Effector memory CD8-positive, alpha-beta T cell (primary cell): ENCODE measurements at places on chromosomes 4 and X.

DNA sequence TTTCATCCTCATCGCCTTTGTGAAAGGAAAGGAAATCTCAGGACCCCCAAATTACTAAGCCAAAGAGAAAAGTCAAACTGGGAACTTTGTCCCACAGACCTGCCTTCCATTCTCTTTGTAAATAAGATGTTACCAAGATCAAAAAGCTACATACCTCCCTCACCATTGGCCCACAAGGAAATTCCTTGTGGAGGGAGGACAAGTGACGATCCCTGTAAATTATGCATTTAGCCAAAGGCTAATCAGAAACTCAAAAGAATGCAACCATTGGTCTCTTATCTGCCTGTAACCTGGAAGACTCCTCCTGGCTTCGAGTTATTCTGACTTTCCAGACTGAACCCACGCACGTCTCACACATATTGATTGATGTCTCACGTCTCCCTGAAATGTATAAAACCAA, 70.3 kb downstream of the SHOX start:
- DNase-seq: no peak

- DNase-seq: no peak
Observed at GRCh38 chr4:166980419-166980818, 253.9 kb downstream of the SPOCK3 start.

DNA sequence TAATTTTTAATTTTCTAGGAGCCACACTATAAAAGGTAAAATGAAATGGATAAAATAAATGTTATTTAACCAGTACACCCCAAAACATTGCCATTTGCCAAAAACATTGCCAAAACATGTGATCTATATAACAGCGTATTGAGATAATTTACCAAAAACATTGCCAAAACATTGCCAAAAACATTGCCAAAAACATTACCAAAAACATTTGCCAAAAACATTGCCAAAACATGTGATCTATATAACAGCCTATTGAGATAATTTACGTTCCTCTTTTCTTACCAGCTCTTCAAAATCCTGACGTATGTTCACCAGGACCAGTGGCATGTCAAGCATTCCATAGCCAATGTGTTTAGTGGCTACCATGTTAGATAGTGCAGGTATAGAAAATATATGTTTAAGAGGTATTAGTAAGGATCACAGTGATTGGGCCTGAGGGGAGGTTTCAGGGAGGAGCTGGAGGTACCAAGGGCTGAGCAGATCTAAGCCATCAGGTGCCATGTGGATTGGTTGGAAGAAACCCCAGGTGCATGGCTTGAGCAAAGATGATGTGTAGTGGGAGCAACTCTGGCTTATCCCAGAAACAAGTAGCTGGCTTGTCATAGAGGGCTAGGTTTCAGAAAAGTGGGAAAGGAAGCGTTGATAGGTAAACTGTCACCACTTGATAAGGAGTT, 42.6 kb downstream of the RAPGEF2 start:
- DNase-seq: no peak

DNA sequence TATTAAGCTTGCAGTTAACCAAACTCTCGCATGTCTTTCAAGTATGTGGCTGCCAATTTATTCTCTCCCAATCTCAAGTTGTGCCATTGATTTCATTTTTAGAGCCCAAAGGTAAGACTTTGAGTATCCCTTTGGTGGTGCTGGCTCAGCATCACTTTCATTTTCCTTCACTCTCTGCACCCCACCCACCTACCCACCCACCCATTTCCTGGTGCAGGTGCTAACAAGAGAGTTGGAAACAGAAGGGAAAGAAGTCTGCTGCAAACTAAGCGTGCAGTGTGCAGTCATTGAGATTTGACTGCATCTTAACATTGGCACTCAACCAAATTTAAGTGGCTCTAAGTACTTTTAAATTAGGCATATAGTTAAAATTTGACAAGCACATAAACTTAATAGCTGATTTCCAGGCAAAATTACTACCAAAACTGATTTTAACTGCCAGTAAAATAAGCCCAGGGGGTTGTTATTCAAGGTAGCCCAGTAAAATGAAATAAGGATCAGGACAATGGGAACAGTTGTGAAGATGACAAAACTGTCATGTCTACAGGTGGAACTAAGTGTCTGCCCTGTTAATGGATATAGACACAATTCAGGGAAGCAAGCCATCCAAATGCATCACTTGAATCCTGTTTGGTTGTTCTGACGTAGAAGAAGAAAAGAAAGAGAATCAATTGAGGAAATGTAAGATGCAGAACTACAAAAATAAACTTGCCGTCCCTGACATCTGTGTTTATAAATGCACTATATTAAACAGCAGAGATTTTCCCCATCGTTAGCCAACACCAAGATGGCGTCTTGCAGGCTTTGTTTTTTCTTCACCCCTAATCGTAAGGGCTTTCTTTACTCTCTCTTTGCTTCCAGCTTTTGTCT, 184.2 kb downstream of the KDR start:
- DNase-seq: no peak

GRCh38 chrX:152987801-152988200, 6.1 kb downstream of the PNMA5 start:
- no peak for DNase-seq

GRCh38 chrX:34578237-34578636, 78.8 kb downstream of the TMEM47 start:
- DNase-seq: no peak

DNA sequence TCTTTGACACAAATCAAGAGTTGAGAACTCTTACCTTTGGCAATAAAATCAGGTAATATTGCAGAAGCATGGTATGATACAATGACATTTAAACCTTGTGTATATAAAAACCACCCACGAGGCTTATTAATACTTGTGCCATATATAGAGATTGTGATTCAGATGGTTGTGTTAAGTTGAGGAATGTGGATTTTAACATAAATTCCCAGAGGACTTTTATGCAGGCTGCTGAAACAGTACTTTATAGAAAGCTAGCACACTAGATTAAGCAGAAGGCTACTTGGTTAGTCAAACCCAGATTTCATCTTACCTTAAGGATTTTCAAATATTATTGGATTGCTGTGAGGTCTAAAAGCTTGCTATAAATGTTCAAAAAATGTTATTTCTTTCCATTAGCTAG, 325.7 kb upstream of the PCDH10 start:
- no peak for DNase-seq

GRCh38 chr4:157172011-157172410, 48.5 kb upstream of the GRIA2 start:
- no peak for DNase-seq

GRCh38 chr4:75495476-75495875, 18.7 kb downstream of the RCHY1 start:
- no peak for DNase-seq

GRCh38 chrX:18422325-18422724, 3.1 kb upstream of the CDKL5 start:
- DNase-seq: no peak

GRCh38 chrX:70437921-70438665, 6.5 kb upstream of the DLG3 start:
- DNase-seq: no peak

- no peak for DNase-seq
Observed at GRCh38 chr4:5220028-5220427, 168.7 kb downstream of the STK32B start.

DNA sequence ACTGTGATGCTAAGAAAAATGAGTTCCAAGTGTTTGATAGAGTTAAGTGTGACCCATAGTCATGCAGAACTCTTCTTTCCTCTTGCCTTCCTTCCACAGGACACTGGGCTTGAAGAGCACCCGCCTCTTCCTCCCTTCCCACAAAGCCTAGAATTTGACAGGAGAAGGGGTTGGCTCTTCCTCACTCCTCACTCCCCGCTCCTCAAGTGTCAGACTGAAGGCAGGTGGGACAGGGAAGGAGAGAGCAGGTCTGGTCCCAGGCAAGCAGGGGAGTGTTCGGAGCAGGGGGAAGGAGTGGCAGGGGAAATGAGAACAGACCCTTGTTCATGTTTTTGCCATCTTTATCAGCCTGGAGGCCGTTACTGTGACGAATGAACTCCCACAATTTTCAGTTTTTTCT, 10.7 kb downstream of the MAGED2 start:
- no peak for DNase-seq

DNA sequence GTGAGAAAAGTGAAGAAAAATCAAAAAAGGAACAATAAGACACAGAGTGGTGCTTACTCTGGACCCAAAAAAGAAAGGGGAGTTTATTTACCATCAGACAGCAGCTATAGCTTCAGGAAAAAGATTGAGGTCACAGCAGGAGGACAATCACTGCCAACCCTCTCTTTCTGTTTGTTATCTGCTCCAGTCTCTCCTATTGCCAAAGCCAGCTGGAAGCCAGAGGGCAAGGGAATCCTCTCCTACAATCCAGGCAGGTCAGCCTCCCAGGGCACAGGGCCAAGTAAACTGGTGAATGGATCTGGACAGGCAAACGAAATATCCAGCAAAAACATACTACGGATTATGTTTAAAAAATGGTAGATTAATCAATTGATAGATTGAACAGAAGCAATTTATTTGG, 306.9 kb upstream of the SLIT2 start:
- DNase-seq: no peak

GRCh38 chr4:122480655-122481487, 24.3 kb upstream of the IL2 start:
- no peak for DNase-seq

DNA sequence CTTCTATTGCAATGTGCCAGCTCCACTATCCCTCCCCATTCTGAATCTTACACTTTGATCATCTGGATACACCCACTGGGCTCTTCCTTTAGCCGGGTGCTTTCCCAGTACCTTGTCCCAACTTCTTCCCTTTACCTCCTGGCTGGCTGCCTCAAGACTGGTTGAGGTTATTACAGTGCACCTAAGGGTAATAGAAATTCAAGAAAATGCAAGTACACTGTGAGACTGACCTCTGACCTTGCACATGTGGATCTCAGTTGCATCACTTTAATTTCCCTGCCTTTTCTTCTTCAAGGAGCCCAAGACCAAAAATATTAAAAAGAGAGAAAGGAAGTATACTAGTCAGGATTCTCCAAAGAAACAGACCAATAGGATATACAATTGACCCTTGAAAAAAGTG, 53.9 kb upstream of the NOCT start:
- DNase-seq: no peak

GRCh38 chr4:78953769-78954666, 14.8 kb upstream of the PAQR3 start:
- no peak for DNase-seq

DNA sequence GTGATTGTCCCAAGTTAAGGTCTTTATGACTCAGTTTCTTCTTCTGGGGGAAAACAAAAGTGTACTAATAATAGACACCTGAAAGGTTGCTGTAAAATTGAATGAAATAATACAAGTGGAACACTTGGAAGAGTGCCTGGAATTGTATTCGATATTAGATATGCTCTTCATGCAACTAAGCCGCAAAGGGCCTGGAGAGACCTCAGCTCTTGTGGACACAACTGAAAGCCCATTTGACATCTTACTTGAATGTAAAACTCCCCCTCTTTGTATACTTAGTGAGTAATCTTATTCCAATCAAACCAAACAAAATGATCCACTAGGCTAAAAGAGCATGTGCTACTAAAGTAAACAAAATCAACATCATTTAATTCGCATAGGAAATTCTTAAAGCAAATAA, 511 bp upstream of the MAP9 start:
- no peak for DNase-seq

GRCh38 chrX:153877571-153878261, 8.3 kb downstream of the L1CAM start:
- no peak for DNase-seq

GRCh38 chr4:61374447-61374891, 174.3 kb downstream of the ADGRL3 start:
- no peak for DNase-seq

DNA sequence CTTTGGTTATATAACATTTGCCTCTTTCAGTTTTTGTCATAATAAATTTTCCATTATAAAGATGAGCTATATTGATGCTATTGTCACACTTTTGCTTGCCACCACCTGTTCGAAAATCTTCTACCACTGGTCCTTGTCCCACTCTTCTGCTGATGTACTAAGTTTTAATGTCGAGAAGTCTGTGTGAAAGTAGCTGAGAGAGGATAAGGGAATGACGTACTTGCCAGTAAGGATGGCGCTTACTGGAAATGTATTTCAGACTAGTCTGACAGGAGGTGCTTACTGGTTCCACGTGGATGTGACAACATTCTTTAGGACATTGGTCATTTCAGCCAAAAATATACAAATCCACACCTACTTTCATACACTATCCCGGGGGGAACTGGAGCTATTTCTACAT, 132.7 kb upstream of the NR3C2 start:
- DNase-seq: no peak

GRCh38 chrX:153611298-153612095, 12.6 kb upstream of the CCNQ start:
- no peak for DNase-seq

DNA sequence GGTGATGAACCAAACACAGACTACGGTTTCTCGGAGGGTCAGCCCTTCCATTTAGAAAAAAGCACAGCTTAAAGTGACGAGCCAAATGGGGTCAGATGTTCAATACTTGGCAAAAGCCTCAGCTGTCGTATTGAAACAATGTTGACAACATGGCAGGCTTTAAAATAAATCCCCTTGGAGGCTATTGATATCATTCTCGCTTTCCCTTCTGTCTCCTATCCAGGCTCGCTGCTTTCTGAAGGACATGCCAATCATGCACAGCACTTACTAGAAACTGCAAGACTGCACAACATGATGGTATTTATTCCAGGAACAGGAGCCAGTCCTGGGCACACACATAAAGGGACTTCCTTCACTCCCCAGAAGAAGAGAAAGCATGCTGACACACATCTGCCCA, 137.9 kb downstream of the SLC7A11 start:
- no peak for DNase-seq

GRCh38 chrX:29083823-29084222, 496.6 kb downstream of the IL1RAPL1 start:
- DNase-seq: no peak

GRCh38 chr4:573122-573892, 2.8 kb downstream of the TMEM271 start:
- no peak for DNase-seq

GRCh38 chrX:133417364-133417763, 2.1 kb upstream of the GPC4 start:
- no peak for DNase-seq

DNA sequence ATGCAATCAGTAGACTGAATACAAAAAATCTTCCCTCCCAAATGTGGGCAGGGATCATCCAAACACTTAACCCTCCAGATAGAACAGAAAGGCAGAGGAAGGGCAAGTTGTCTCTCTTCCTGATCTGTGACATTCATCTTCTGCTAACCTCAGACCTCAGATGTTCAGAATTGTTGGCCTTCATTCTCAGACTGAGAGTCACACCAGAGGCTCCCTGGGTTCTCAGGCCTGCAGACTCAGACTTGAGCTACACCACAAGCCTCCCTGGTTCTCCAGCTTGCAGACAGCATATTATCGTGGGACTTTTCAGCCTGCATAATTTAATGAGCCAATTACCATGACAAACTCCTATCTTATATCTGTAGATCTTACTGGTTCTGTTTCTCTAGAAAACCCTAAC, 1471.6 kb upstream of the ADGRL3 start:
- DNase-seq: no peak

- no peak for DNase-seq
Observed at GRCh38 chrX:21723814-21724213, 34.1 kb downstream of the SMPX start.

- DNase-seq: no peak
Observed at GRCh38 chrX:19448077-19448476, 67.2 kb downstream of the MAP3K15 start.

- DNase-seq: no peak
Observed at GRCh38 chr4:93779228-93779627, 49.3 kb upstream of the ATOH1 start.

GRCh38 chr4:41668024-41668423, 80.5 kb downstream of the PHOX2B start:
- no peak for DNase-seq

- no peak for DNase-seq
Observed at GRCh38 chr4:123937581-123937980, 541.0 kb downstream of the SPRY1 start.
